ENCODE measurements at places on chromosomes 5 and 9.
A peak's percentile ranks its signal among the peaks of the same experiment; 100 is the strongest.

GRCh38 chr5:87886164-87886563, 382.5 kb downstream of the TMEM161B start:
- DNase-seq, result no peak

- DNase-seq, result peak; percentile 78
Measured at GRCh38 chr5:139633295-139634027, 14.7 kb upstream of the CXXC5 start.

GRCh38 chr5:22352493-22352892, 500.7 kb downstream of the CDH12 start:
- DNase-seq, result no peak

GRCh38 chr5:133192716-133193115, 140.9 kb downstream of the HSPA4 start:
- DNase-seq, result no peak

GRCh38 chr9:123096987-123097386, 63.5 kb downstream of the GPR21 start:
- DNase-seq, result no peak

- no peak for DNase-seq
Measured at GRCh38 chr5:65030056-65030455, 261.3 kb downstream of the CWC27 start.

- no peak for DNase-seq
Measured at GRCh38 chr5:125149527-125149926, 403.1 kb upstream of the ZNF608 start.

- DNase-seq, result no peak
Measured at GRCh38 chr9:135502168-135502872, 1.8 kb downstream of the MRPS2 start.

- DNase-seq, result no peak
Measured at GRCh38 chr5:41835645-41836044, 34.6 kb downstream of the OXCT1 start.

- DNase-seq, result peak; percentile 30
Measured at GRCh38 chr5:51326844-51327243, 56.4 kb upstream of the ISL1 start.

- DNase-seq, result no peak
Measured at GRCh38 chr5:9430306-9430705, 115.6 kb downstream of the SEMA5A start.

DNA sequence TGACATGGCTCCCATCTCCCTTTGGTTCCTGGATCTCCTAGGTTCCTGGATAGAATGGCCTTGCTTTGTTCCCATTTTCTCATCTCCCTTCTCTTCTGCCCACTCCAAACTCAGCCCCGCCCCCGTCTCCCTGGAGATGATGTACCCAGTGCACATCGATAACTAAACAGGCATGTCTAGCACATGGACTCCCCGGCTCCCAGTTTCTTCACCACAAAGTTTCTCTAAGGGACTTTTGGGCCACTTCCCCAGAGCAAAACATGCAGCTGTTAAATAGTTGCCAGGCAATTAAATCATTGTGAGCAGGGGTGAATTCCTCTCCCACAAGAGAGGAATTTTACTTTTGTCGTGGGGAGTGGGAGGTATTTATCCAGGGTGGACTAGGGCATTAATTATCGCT, 259.0 kb downstream of the GADD45G start:
- DNase-seq, result no peak

GRCh38 chr5:160330212-160330611, 17.8 kb upstream of the CCNJL start:
- no peak for DNase-seq

GRCh38 chr5:148458036-148458888, 74.5 kb downstream of the FBXO38 start:
- no peak for DNase-seq

DNA sequence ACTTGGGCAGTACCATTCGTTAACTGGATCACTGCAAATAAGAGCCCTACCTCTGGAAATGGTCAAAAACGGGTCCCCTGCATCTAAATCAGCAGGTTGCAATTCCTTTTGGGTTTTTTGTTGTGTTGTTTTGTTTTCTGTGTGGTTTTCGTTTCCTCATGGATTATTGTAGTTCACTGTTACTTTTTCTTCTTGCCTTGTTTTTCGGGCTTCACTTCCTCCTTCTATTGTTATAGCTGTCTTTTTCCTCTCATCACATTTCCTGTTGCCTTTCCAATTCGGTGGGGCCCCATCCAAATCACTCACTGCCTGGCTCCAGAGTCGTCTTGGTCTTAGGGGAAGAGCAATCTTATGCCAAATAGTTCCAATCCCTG, 8.7 kb upstream of the SSBP2 start:
- DNase-seq, result no peak

DNA sequence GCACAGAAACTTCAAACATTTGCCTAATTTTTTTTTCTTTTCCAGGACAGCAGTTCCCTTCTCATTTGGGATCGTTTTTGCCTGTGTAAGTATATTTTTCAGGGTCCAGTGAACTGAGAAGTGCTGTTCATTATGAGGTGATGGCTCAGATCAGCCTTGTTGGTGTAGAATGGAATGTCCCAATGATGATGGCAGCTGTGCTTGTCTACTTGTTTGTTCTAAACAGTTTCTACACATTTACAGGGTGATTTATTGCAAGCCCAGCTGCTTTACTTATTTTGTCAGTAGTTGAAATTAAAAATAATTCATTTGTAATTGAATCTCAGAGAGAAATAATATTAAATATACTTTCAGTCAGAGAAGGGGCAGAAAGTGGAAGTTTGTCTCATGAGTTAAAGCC, 337.6 kb upstream of the SEMA6A start:
- DNase-seq, result no peak

GRCh38 chr9:102434545-102434944, 560.6 kb upstream of the CYLC2 start:
- no peak for DNase-seq

DNA sequence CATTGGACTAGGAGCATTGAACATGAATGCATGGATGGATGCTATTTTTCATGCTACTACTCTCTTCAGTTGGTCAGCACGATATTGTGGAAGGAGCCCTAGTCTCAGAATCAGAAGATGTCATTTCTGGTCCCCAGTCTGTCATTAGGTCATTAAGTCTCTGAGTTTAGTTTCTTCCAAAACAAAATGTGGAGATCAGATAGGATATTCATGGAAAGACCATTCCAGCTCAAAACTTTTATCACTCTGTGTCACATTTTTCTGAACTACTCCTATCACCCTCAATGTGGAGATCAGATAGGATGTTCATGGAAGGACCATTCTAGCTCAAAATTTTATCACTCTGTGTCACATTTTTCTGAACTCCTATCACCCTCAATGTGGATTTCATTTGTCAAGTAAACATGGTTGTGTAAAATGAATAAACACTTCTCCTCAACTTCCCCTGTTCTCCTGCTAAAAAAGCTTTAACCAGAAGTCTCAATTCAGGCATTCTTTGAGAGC, 296.8 kb downstream of the MRPS30 start:
- no peak for DNase-seq

DNA sequence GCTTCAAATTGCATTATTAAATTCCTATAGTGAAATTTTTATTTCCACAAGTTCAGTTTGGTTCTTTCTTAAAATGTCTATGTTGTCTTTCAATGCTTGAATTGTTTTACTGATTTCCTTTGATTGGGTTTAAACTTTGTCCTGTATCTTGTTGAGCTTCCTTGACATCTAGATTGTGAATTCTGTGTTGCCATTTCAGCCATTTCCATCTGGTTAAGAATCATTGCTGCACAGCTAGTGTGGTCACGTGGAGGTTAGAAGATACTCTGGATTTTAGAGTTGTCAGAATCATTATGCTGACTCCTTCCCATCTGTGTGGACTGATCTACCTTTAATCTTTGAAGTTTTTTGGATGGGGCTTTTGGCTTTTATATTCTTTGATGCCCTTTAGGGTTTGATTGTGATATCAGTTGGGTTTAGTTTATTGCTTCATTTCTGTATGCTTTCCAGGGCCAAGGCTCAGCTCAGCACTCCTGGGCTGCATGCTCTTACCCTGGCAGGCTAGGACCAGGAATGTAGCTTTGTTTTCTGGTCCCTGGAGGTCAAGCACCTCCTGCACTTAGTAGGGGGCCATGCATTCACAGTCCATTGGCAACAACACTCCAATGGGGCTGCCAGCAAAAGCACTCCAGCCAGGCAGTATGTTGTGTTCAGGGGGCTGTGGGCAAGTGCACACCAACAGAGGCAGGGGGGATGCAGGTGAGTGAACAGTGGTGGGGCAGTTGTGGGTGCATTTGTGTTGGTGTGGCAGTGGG, 141.4 kb downstream of the PRR16 start:
- DNase-seq, result no peak

- no peak for DNase-seq
Measured at GRCh38 chr5:131630963-131631350, 4.1 kb downstream of the RAPGEF6 start.

DNA sequence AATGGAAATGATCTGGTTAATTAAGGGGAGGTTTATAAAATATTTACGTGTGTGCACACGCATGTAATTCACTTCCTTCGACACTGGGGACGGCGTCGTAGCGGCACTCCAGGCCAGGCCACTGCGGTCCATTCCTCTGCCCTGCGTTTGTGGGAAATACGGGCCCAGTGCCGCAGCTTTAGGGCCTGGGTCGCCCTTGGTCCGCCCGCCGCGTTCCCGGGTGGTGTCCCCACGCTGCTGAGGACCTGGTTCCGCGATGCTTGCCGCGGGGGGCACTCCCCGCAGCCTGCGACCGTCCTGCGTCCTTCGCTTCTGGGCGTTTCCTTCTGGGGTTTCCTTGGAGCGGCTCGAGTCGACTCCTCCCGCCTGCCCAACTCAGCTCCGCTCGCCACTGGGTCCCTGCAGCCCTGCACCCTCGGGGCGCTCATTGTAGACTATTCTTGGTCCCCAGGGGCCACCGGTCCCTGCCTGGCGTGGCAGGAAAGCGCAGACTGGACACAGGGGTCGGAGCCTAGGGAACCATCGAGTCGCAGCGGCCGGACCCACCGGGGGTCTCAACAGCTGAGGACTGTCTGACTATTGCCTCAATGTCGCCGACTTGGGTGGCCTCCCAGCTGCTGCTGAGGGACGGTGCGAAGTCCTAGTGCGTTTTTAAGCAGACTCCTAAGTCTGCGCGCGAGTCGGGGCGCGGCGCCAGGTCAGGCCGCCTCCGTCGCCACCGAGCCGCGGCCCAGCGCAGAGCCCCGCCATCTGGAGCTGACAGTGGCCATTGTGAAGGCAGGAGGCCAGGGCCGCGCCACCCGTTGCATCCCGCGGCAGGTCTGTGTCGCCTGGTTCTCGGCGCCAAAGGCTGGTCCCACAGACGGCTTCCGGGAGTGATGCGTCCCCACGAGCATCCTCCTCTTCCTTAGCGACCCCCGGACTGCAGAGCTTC, 4.4 kb upstream of the IRX1 start:
- DNase-seq, result no peak

DNA sequence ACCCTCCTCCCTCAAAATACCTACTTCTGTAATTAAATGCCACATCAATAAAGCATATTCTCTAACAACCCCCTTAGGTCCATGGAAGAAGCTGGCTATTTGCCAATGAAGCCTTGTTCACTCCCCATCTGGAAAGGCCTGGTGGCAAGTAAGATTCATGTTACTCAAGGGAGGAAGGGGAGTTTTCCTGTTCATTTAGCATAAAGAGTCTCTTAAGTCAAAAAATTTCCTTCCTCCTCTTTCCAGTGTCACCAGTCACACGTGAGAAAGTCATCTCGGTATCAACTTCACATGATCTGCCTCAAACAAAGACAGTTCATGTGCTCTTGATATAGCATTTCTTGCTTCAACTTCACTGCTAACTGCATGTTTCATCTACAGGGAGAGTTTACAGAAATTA, 32.7 kb upstream of the RIC1 start:
- DNase-seq, result no peak

DNA sequence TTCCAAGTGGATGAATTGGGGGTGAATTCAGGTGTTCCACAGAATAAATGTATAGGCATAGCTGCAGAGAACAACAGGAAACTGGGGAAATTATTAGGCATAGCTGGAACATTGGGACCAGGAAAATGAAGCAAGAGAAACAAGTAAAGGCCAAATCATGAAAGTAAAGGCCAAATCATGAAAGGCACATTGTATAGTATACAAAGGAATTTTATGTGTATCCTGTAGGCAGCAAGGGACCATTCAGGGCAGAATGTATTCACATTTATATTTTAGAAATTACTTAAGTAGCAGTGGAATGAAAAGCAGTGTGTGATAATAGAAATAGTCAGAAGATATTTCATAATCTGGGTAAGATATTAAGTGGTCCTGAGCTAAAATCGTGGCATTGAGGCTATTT, 127.3 kb upstream of the GRHPR start:
- no peak for DNase-seq

DNA sequence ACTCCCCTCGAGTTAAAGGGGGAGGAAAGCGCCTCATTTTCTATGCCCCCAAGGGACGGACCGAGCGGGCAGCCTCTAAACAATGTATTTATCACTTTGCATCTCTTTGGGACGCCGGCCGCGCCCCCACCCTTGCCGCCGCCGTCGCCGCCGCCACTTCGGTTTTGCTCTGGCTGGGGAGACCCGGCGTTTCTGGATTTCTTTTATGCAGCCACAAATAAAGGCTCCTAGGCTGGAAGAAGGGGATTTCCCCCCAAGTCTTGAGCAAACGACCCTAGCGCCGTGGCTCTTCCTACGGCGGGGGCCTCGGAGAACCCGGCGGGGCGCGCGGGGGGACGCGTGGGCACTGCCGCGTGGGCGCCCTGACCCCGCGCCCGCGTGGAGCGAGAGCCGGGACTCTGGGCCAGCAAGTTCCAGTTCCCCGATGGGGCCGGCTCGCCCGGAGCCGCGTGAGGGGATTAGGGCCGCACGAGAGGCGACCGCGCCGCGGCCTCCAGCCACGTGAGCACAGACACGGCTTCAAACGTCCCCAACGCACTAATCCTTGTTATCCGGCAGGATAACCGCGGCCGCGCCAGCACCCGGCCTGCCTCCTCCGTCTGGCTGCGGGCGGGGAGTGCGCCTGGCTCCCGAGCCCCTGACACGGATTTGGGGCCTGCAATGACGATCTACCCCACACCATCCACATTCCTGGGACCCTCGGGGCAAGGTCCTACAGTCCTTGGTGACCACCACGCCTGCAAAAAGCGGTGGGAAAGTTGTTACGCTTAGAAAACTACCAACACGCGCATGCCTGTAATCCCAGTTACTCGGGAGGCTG, 7.9 kb upstream of the NEUROG1 start:
- DNase-seq, result no peak

DNA sequence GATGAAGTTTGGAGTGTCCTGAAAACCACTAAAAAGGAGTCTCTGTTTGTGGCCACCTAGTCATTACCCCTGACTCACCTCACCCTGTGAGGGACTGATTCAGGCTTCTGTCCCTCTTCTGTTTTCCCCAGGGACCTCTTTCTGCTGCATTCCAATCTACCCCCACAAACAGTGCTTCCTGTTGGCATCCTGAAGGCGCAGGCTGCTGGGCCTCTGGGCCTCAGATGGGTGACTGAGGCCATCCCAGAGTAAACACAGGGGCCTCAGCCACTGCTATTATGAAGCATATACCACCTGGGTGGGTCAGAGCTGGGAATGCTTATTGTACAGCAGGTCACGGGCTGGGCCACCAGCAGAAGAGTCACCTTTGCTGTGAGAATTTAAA, 20.0 kb downstream of the MORN5 start:
- DNase-seq, result no peak

DNA sequence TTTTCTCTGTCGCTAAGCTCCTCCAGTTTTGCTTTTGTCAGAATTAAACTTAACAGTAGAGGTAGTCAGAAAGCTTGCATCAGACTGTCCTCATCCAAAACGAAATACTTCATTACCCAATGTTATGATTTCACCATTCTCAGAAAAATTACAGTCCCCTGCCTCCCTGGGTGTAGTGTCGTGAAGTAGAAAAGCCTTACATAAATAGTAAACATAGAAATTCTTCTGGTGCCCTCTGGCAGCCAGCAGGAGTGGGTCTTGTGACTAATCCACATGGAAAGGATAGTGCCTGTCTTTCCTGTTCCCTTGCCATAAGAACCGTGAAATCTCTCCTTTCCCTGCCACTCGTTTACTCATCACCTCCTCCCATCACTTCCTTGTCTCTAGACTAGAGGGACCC, 230.6 kb downstream of the GNA14 start:
- DNase-seq, result no peak
